ENCODE measurements at places on chromosomes 11 and 22.

- no peak for DNase-seq
Measured at GRCh38 chr22:23104187-23104971, 34.1 kb downstream of the GNAZ start.

GRCh38 chr11:13091804-13092203, 82.7 kb downstream of the RASSF10 start:
- no peak for DNase-seq

DNA sequence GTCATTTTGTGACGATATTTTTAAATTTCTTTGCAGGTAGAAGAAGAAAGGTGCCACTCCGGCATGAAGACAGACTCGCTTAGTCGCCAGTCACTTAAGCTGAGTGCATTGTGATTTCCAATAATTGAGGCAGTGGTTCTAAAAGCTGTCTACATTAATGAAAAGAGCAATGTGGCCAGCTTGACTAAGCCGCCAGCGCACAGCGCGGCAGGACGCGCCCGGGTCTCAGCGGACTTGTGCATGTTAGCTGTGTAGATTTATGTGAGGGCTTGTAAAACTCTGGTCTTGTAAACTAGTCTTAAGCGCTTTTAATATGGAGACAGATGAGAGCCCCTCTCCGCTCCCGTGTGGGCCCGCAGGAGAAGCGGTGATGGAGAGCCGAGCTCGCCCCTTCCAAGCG, 5.6 kb downstream of the DGCR8 start:
- no peak for DNase-seq

DNA sequence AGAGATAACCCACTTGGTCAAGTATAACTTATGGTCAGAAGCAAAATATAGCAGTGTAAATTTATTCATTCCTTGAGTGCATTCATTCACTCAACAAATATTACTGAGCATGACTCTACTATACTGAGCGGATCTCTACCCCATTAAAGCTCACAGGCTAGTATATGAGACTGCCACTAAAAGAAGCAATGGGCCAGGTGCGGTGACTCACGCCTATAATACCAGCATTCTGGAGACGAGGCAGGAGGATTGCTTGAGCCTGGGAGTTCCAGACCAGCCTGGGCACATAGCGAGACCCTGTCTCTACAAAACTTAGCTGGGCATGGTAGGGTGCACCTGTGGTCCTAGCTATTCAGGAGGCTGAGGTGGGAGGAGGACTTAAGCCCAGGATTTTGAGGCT, 197.6 kb upstream of the BLID start:
- DNase-seq = no peak

- peak; percentile 4 for DNase-seq
Measured at GRCh38 chr22:30822216-30823014, 127.7 kb downstream of the OSBP2 start.

- no peak for DNase-seq
Measured at GRCh38 chr22:48187356-48187755, 1424.9 kb downstream of the TBC1D22A start.

- DNase-seq = no peak
Measured at GRCh38 chr11:28123151-28123581, 15.0 kb downstream of the METTL15 start.

GRCh38 chr11:120632579-120632978, 121.0 kb downstream of the GRIK4 start:
- DNase-seq = no peak

DNA sequence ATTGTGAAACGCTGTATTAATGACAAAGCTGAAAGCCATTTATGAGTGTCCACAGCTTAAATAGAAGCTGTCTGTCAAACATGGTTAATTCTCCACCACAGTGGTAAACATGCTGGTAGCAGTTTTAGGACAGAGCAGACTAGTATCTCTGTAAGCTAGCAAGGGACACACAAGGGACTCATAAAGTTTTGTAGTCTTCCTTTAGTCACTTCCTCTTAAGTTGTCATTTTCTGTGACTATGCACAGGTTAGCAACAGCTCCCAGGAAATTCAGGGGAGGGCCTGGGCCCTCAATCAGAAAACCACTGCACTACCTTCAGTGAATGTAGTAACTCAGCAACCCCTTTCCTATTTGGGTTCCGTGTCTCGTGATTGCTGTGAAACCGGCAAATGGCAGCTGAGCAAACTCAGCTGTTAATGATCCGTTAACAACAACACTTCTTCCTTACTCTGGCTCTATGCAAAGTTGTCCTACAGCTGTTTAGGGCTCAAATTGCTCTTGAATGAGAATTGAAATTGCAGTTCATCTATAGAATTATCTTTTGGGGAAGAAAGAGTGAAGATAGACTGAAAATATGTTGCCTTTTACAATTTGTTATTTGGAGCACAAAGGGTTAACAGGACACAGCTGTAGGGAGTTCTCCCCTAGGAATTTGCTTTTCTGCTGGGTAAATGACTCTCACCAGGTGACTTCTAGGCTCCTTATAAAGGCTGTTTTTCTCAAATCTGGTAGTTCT, at the start of gene MMP26:
Gene MMP26 (plus strand): TSS at position 731 of the 736 bp plus-strand sequence.
- DNase-seq = no peak

GRCh38 chr11:33195462-33196173, 34.3 kb upstream of the CSTF3 start:
- DNase-seq = no peak

DNA sequence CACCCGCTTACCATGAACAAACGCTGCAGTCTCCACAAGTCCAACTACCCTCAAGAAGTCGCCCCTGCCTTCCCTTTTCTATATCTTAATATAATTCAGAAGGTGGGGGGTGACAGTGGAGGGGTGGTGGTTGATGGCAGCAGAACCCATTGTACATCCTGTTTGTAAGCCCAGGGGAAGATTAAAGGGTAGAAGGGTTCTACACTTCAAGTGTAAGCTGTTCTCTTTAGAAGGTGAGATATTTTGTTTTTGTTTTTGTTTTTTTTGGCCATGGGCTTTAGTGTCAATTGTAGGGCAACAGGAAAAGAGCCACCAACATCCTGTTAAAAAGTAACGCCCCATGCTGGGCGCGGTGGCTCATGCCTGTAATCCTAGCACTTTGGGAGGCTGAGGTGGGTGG, 34.9 kb upstream of the RRAS2 start:
- DNase-seq = no peak

GRCh38 chr22:20571531-20572007, 64.2 kb downstream of the MED15 start:
- DNase-seq = peak; percentile 68

DNA sequence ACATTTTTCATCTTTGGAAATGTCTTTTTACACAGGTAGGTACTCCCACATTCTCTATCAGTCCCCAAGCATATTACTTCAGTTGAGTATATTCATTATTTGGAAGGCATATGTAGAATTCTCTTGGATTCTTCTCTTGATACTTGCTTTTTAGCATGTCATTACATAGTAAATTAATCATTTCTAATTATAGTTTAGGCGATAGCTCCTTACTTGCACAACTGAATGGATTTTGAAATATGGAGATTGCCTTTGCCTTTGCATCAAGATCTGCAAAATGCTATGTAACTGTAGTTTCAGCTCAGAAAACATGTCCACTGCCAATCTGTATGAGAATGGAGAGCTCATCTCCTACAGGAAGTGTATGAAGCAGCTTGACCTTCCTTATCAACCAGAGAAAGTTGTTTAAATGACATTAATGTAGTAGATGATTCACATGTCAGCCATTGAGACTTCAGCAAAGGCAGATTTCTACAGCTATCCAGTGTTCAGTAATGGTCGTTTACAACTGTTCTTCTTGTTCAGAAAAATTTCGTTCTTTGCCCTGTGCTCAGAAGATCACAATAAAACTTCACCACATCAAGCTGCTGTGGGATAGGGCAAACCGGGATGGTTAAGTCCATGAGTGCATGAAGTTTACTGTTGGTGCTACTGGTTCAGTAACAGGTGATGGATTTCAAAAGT, 61.6 kb downstream of the PPP6R3 start:
- no peak for DNase-seq

GRCh38 chr11:64119700-64120099, 46.2 kb downstream of the MACROD1 start:
- DNase-seq = no peak

DNA sequence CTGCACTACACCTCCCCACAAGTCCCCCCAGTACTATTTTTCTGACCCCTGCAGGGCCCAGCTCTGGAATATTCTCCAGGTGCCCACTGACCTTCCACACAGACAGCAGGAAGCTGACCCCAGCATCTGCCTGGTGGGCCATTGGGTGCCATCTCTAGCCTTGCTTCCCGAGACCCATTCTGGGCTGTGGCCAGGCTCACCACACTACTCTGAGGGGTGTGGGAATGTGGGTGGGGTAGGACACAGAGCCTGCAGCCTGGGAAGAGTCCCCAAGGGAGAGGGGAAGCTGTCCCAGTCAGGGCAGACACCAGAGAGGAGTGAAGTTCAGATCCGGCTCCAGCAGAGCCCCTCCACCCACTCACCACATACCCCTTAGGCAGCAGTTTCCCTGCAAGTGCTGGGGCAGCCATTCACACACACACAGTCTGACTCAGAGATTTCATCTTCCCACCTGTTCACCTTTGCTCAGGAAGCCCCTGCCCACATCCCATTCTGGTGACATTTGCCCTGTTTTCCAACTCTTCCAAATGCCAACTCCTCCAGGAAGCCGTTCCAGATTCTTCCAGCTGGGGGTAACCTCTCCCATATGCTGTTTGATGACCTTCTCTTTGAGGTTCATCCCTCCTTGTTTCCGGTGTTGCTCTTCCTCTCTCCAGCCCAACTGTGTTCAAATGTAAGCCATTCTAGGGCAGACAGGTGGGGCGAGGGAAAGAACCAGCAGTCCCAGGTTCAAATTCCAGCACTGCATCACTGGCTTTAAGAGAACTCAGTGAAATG, 1.9 kb downstream of the SLCO2B1 start:
- no peak for DNase-seq

Data from stimulated activated CD4-positive, alpha-beta T cell treated with anti-CD3 and anti-CD28 coated beads, Interleukin-4, amount 100 ng/mL, for 1 hour (primary cell).